Keratinocyte (primary cell): ENCODE measurements at places on chromosomes 12 and 14.

- no peak overlapping the region for H3K4me3 ChIP-seq
- H3K4me1 ChIP-seq: peaks cover 6% of the 10 kb centered on the region
- H3K27ac ChIP-seq: no peak overlapping the region
- H3K36me3 ChIP-seq: no peaks in the 10 kb centered on the region
- H3K27me3 ChIP-seq: no peaks in the 10 kb centered on the region
Observed at GRCh38 chr12:10068644-10069043, 30.1 kb downstream of the CLEC1A start.

- no peaks in the 10 kb centered on the region for H3K36me3 ChIP-seq
- peaks cover 6% of the 10 kb centered on the region for H3K4me1 ChIP-seq
- H3K4me3 ChIP-seq: no peak overlapping the region
- no peak overlapping the region for H3K27ac ChIP-seq
- H3K27me3 ChIP-seq: no peaks in the 10 kb centered on the region
- no peak for DNase-seq
Observed at GRCh38 chr14:39107591-39107996, 4.6 kb upstream of the SEC23A start.

DNA sequence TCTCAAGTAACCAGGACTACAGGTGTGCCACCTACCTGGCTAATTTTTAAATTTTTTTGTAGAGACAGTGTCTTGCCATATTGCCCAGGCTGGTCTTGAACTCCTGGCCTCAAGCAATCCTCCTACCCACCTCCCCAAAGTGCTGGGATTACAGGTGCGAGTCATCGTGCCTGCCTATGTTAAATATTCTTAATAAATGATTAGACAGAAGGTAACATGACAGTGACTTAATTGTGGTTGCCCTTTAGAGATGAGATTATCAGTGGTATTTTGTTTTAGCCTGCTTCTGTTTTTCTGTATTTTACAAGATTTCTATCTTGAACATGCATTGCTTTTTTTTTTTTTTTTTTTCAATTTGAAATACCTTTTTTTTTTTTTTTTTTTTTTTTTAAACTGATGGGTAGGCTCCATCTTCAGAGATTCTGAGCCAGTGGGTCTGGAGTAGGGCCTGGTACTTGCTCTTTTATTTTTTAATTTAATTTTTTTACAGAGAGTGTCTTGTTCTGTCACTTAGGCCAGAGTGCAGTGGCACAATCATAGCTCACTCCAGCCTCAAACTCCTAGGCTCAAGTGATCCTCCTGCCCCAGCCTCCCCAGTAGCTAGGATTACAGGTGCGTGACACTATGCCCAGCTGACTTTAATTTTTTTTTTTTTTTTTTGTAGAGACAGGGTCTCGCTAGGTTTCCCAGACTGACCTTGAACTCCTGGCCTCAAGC, 88.4 kb downstream of the BORCS5 start:
- no peaks in the 10 kb centered on the region for H3K27me3 ChIP-seq
- no peak overlapping the region for H3K4me3 ChIP-seq
- no peaks in the 10 kb centered on the region for H3K36me3 ChIP-seq
- peaks cover 41% of the 10 kb centered on the region for H3K4me1 ChIP-seq

DNA sequence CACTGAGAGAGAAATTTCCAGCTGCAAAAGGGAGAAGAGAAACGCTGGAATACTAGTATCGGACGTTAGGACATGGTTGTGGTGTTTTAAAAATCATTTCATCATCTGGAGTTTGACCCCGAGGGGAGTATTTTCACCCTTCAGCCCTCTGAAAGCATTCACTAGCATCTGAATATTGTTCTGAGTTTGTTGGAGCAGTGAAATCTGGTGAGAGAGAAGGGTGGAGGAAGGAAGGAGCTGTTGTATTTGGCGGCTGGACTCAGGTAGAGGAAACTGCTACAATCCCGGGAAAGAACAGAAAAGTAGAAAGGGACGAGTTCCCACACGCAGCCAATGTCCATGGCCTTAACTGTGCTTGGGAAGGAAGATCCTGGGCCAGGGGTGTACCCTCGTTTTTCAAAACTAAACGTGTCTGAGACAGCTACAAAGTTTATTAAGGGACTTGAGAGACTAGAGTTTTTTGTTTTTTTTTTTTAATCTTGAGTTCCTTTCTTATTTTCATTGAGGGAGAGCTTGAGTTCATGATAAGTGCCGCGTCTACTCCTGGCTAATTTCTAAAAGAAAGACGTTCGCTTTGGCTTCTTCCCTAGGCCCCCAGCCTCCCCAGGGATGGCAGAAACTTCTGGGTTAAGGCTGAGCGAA, 896 bp upstream of the CDKN1B start:
- DNase-seq: no peak
- H3K4me1 ChIP-seq: peaks cover 38% of the 10 kb centered on the region
- no peaks in the 10 kb centered on the region for H3K27me3 ChIP-seq
- peak overlapping the region; percentile 66 for H3K4me3 ChIP-seq
- peak overlapping the region; percentile 93 for H3K27ac ChIP-seq

GRCh38 chr12:128801879-128802391, 21.8 kb downstream of the SLC15A4 start:
- DNase-seq: no peak
- H3K27me3 ChIP-seq: no peaks in the 10 kb centered on the region
- peaks cover 22% of the 10 kb centered on the region for H3K36me3 ChIP-seq
- no peak overlapping the region for H3K4me3 ChIP-seq
- peak overlapping the region; percentile 17 for H3K27ac ChIP-seq

DNA sequence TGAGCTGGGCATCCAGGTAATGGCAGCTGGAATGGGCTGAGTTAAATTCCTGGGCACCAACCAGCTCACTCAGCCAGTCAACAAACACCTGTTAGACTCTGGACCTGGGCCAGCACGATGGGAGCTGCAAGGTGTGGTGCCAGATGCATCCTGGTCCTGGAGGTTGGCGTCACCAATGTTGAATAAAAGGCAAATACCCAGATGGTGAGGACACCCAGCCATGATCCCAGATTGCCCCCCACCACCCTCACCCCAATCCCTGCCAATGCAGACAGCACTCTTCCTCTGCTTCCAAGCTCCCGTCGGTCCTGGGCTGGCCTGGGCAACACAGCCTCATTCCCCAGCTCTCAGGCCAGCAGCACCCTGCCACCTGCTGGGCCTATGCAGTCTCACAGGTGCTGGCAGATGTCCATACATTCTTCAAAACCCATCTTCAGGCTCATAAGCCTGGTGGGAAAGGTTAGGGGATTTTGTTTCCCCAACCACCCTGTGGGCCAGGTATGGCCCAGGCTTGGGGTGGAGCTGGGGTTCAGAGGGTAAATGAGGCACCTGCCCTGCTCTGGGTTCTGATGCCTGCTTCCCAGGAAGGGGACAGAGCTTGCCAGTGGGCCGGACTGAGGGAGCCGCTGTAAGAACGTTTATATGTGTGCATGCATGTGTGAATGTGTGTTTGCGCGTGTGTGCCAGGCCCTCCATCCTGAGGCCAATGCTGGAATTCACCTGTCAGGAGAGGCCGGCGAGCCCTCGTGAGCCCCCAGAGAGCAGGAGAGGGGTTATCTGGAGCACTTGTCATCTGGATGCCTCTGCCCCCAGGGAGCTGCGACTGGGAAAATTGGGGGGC, 58.0 kb downstream of the LGMN start:
- no peaks in the 10 kb centered on the region for H3K36me3 ChIP-seq
- peaks cover 5% of the 10 kb centered on the region for H3K4me1 ChIP-seq
- H3K27ac ChIP-seq: no peak overlapping the region

DNA sequence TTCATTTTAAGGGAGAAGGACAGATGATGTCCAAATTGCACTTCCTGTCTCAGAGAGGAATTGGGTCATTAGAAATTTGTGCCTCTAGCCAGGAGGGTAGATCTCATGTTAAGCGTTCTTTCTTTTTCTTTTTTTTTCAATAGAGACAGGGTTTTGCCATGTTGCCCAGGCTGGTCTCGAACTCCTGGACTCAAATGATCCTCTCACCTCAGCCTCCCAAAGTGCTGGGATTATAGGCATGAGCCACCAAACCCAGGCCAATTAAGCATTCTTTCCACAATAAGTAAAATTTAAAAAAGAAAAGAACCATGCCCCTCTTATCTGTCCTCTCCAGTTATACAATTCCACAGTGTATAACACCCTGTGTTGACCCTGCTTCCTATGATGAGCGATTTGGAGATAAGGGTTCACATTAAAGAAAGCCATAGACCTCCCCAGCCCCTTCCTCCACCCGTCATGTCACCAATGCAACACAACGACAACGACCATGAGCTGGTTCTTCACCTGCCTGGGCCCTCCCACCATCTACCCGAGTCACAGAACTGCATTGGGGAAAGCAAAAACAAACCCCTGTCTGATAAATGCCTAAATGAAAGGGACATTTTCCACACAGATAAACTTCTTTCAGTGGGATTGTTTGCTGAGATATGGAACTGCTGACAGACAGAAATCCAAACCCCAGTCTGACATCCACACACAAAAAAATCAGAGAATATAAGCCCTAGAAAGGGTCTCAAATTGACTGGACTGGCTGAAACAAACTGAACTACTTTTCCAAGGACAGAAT, 37.3 kb downstream of the SSH1 start:
- H3K27ac ChIP-seq: no peak overlapping the region
- no peak for DNase-seq
- H3K27me3 ChIP-seq: no peaks in the 10 kb centered on the region
- peaks cover 23% of the 10 kb centered on the region for H3K36me3 ChIP-seq
- peaks cover 40% of the 10 kb centered on the region for H3K4me1 ChIP-seq
- H3K4me3 ChIP-seq: no peak overlapping the region

- H3K27ac ChIP-seq: no peak overlapping the region
- no peak for DNase-seq
- H3K4me1 ChIP-seq: no peaks in the 10 kb centered on the region
Observed at GRCh38 chr12:100995771-100996170, 201.2 kb downstream of the ANO4 start.

DNA sequence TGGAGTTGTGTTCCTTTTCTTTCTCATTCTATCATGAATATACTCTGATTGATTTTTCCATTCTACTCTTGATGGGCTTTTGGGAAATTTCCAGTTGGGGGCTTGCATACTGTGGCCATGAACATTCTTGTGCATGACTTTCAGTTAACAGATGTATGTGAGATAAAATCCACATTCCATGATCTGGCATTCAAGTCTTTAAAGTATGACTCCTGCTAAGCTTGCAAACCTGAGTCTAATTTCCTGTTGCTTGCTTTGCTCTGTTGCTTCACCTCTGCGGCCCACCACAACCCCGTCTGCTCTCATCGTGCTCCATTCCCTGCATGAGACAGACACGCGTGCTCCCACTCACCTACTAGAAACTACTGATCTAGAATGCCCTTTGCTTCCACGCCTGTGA, 24.3 kb upstream of the NPAS3 start:
- no peak overlapping the region for H3K27ac ChIP-seq
- no peak for DNase-seq
- no peaks in the 10 kb centered on the region for H3K4me1 ChIP-seq

DNA sequence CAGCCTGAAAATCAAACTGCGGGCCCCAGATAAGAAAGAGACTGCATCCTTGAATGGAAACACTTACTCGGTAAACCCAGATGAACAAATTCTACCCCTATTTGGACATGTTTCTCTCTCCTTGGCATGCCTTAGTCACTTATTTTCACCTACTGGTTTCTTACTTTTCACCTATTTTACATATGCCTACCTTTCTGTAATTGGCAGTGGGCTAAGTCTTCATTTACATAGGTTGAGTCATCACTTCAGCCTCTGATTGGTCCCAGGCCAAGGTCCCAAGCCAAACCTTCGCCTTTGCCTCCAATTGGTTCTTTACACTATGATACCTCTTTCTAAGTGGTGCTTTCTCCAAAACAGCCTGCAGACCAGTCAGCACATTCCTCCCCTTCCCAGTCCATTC, 111.3 kb downstream of the DYRK2 start:
- no peaks in the 10 kb centered on the region for H3K4me1 ChIP-seq
- H3K4me3 ChIP-seq: no peak overlapping the region
- no peak for DNase-seq
- H3K27ac ChIP-seq: no peak overlapping the region

- H3K4me3 ChIP-seq: no peak overlapping the region
- no peaks in the 10 kb centered on the region for H3K36me3 ChIP-seq
- no peaks in the 10 kb centered on the region for H3K27me3 ChIP-seq
- no peak for DNase-seq
Observed at GRCh38 chr12:51199366-51199945, 18.4 kb downstream of the POU6F1 start.

GRCh38 chr12:57738661-57739237, at the start of gene AGAP2:
Gene AGAP2 (minus strand): TSS chr12:57738742. CDS start chr12:57738246, 496 bp downstream.
- H3K36me3 ChIP-seq: no peaks in the 10 kb centered on the region
- peak within 1 kb of the TSS; percentile 13 for H3K4me3 ChIP-seq
- DNase-seq: no peak

GRCh38 chr12:103639983-103640382, 52.9 kb downstream of the STAB2 start:
- no peaks in the 10 kb centered on the region for H3K4me1 ChIP-seq
- no peaks in the 10 kb centered on the region for H3K36me3 ChIP-seq
- H3K27ac ChIP-seq: no peak overlapping the region
- H3K4me3 ChIP-seq: no peak overlapping the region
- no peaks in the 10 kb centered on the region for H3K27me3 ChIP-seq

GRCh38 chr14:72666610-72667009, 227.3 kb downstream of the DPF3 start:
- no peaks in the 10 kb centered on the region for H3K36me3 ChIP-seq
- H3K27ac ChIP-seq: peak overlapping the region; percentile 75
- H3K4me1 ChIP-seq: peaks cover 31% of the 10 kb centered on the region
- H3K27me3 ChIP-seq: no peaks in the 10 kb centered on the region
- H3K4me3 ChIP-seq: no peak overlapping the region
- DNase-seq: peak; percentile 85
